CD4-positive, alpha-beta T cell treated with Interleukin-10 for 1 hour (primary cell): ENCODE measurements at places on chromosomes 4 and X.

DNA sequence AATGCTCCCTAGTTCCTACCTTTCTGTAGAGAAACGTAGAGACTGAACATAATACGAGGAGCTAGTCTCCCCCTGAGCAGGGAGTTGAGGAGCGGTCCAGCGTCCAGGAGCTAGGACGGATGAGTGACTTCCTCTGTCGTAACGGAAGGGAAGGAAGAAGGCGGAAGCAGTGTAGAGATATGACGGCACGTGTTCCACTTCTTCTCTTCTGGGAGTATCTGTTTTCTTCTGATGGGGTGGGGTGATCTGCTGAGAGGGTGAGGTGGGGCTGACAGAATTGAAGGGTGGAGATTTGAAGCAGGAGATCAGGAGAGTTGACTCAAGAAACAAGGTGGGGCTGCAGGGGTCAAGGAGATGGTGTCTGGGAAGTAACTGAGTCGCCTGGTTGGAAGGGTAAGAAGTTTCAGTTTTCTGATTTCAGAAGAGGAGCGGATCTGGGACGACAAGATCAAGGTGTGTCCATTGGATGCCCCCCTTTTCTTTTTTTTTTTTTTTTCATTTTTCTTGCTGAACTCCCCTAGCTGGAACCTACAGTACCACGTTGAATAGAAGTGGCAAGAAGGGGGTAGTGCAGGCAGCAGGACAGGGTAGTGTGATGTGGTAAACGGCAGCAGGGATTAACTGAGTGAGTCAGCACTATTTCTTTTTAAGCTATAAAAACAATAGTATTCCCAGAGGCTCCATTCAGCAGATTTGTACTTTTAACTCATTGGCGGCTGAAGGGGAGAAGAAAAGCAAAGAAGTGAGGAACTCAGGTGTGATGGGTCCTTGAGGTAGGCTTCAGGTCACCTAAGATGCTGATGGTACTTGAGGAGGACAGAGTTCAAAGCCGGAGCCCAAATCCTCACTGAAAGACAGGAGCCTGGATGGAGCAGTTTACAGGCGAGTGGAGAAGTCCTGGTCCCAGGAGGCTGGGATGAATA is 50.8 kb upstream of the SETD7 start:
- no peak for DNase-seq

DNA sequence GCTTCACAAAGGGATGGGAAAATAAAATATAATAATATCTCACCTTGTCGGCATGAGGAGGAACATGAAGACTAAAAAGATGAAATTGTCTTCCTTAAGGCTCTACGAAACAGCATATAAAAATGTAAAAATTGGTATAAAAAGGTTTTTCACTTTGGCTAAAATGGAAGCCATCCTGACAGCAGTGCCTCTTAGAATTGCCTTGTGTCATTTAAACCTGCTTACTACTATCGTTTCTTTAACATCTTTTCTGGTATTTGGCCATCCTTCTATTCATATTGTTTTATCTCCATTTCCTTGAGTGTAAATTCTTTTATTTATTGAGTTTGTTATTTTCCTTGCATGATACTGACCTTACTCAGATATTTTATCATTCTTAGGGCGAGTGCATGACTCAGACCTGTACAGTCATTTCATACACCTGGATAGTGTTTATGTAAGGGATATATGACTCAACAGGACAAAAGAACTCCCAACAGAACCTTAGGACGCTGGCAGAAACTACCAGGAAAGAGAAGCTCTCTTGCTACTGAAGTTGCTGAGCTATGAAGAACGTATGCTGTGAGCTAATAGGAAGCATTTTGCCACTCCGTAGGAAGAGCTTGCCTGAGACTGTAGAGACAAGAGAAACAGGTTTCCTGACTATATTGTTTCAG is 5.8 kb upstream of the CDKN2AIP start:
- DNase-seq: no peak

DNA sequence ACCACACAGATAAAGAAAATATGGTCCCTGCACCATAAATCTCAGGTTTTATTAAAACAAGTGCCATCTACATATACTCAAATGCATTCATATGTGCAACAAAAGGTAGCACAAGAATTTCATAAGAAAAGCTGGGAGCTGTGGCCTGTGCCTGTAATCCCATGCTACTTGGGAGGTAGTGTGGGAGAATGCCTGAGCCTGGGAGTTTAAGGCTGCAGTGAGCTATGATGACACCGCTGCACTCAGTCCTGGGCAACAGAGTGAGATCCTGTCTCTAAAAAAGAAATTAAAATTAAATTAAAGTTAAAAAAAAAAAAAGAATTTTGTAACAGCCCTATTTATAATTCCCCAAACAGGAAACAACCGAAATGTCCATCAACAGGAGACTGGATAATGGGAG is 81.3 kb upstream of the JADE1 start:
- DNase-seq: no peak

DNA sequence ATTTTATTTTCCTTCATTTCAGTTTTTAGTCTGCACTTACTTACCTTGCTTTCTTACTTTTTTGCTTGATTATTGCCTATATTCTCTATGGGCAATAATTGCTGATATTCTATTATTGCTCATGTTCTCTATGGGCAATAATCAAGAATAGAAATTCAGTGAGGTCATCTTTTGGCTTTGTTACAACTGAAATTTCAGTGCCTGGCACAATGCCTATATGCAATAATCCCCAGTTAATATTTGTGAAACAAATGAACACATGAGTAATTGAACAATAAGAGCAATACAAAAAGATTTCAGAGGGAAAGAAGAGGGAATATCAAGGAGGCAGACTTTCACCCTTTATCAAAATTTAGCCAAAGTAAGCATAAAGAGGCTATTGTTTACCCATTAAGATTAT is 48.6 kb upstream of the ARSJ start:
- no peak for DNase-seq

DNA sequence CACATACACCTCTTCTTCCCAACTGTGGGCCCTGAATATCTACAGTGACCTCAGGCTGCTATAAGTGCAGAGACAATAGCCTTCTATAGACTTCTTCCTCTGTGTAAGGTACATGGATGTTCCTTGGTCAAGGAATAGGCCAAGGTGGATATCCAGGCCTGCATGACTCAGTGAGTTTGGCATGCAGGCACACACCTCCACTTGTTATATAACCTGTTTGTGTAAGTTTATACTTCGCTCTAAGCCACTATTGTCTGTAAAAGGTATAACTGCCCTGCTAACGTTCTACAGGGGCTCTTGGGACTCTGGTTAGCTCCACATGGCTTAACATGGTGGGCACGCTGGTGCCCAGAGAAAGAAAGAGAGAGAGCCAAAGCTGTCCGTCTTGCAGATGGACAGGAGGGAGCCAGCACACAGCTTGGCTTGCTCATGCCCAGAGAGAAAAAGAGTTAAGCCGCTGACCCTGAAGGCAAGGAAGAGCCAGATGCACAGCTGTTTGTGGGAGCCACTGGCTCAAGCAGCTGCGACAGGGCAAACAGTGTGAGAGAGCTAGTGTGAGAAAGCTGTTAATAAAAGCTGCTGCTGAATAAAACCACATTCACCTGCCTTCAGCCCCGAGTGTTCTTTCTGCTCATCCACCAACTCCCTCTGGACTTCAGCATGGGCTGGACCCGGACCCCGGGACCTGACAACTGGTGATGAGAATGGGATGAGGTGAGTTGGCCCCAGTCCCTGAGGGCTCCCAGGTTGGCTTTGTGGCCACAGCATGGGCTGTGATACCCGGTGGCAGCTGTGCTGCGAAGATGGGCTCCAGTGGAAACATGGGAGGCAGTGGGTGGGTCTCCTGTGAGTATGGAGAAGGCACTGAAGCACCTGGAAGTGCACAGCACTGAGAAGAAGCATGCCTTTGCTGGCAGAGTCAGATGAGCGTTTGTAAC is 44.5 kb upstream of the ZBTB33 start:
- no peak for DNase-seq
